ENCODE measurements at places on chromosomes 1 and 21.
A peak's percentile ranks its signal among the peaks of the same experiment; 100 is the strongest.

- no peak for DNase-seq
Measured at GRCh38 chr1:248871837-248872401, 13.0 kb upstream of the ZNF692 start.

DNA sequence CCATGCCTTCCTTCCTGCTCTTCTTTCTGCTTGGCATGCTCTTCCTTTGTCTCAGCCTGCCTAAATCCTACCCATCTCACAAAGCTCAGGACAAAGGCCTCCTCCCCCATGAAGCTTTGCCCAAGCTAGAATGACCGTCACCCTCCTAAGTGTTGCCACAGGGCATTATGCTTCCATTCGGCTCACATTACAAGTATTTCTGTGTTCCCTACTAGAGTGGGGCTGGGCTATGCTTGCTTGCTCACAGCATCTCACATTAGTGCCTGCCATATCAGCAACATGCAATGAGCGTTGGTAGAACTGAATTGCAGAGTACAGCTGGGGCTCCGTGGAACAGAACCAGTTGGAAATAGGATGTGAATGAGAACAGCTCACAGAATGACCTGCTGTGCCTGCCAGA is 82.8 kb downstream of the CD58 start:
- DNase-seq = no peak

GRCh38 chr1:156747742-156748669 is 3.5 kb downstream of the HDGF start:
- DNase-seq = no peak

DNA sequence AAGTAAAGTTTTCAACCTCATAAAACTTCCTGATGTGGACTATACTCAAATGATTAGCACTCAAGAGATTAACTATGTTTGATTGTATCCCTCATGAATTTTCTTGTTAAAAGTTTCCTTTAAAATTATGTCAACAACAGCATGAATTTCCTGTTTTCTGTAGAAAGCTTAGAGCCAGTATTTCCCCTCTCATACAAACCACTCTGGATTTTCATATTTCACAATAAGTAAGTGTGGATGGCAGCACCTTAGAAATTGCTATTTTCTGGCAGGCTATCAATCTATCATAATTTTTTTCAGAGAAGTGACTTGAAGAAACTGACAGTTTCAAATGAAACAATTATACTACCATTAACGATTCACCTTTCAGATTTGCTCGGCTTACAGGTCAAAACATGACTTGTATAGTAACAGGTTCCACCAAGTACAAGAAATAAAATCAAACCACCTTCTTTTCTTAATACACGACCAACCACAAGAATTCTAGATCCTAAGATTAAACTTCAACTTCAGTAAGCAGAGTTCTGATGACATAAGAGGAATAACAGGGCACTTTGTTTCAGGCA is 20.8 kb downstream of the ELK4 start:
- no peak for DNase-seq

- DNase-seq = no peak
Measured at GRCh38 chr1:227343206-227343605, 24.9 kb upstream of the CDC42BPA start.

DNA sequence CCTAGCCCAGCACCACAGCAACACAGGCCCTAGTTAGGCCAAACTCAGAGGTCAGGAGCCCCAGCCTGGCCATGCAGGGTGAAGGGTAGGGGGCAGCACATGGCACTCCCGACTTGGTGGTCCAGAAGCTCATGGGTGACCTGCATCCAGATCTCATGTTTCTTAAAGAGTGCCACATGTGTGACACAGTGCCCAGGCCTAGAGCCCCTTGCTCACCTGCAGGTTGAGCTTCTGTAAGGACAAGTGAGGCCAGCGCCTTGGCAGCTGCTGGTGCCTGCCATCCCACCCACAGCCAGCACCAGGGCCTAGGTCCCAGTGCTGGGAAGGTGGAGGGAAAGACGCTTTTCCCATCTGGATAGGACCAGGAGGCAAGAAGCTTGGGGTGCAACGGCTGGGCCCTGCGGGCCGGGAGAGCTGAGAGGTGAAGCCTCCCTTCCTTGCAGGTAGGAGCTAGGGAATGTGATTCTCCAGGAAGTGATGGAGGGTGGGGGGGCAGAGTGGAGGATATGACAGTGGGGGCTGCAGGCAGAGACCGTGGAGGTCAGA is 6.5 kb downstream of the SHISA4 start:
- DNase-seq = no peak

DNA sequence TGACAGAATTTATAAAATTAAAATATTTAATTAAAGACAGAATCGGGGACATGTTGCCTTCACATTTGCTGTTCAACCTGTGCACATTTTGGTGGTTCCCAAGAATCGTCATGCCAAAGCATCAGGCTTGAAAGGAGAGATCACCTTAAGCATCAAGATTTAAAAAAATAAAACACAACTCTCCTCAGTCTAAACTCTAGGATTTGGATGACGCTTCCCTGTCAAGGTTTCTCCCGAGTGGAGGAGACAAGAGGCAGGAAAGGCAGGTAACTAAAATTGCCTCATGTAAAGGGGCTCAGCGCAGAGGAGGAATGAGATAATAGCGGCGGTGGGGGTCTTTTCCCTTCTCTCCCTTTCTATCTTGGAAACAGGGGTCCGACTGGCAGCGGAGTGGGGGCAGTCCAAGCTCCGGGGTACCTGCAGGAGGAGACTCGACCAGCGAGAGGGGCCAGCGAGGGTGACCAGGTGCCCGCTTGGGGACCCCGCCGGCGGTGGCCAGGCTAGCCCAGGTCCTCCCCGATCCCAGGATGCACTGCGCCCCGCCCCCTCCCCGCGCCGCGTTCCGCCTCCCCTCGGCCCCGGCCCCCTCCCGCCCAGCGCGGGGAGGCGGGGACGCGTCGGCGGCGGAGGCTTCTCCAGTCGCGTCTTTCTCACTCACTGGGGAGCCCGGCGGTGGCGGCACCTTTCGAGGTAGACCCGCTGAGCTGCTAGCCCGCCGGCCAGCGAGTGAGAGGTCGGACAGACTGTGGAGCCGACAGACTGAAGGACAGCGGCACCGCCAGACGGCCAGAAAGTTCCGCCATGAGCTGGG is at the start of gene FNBP1L:
FNBP1L (plus strand) TSS at position 638 of the 811 bp plus-strand sequence; CDS start at position 802, 164 bp downstream.
- peak; percentile 21 for DNase-seq

DNA sequence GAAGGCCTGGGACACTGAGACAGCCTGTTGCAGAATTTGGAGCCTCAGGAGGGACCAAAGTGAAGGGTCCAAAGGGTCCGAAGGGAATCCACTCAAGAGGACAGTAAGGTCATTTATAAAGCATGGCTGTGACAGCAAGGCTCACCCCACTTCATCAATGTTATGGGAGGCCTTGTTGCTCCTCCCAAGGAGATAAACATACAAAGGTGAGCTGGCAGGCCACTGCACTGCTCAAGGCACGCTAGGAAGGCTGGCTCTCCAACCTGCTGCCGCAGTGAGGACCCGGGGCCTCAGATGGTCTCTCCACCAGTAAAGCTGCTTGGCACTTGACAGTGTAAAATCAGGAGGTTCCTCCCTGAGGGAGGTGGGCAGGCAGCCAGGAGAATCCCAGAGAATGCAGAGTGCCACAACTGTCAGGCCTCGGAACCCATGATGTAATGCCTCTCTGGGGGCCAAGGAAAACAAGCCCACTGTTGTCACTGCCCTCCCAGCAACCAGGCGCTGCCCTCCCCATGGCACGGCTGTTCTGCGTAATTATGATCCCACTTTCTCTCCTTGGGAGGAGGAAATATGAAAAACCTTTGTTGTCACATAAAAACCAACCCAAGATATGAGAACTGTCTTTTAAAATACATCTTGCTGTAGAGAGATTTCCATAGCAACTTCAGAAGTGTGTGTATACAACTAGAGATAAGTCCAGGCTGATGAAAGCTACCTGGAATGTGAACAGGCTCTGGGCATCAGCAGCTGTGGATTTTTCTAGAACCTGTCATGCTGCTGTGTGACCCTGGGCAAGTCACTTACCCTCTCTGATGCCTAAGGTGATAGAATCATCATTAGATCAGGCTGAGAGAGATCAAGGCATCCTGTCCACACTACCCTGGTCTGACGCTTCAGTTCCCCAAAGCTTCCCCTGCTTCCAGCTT is 102.5 kb downstream of the KCNN3 start:
- no peak for DNase-seq

DNA sequence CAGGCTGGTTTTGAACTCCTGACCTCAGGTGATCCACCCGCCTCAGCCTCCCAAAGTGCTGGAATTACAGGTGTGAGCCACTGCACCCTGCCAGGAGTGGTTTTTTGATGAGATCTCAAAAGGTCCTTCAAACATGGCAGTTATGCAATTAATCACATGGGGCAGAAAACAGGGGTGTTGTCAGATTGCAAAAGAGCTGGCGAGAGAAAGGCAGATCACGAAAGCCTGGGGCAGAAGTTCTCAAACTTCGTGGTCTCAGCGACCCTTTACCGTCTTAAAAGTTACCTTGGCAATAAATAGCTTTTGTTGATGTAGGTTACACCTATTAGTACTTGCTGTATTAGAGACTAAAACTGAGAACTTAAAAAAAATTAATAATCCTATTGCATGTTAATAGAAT is 16.1 kb downstream of the CNR2 start:
- no peak for DNase-seq

Measured in stimulated activated effector memory CD8-positive, alpha-beta T cell treated with anti-CD3 and anti-CD28 coated beads, Interleukin-12 subunit alpha, Interleukin-12 subunit beta, amount 100 ng/mL, for 72 hours (primary cell).